ENCODE measurements at places on chromosomes 11 and 22.

DNA sequence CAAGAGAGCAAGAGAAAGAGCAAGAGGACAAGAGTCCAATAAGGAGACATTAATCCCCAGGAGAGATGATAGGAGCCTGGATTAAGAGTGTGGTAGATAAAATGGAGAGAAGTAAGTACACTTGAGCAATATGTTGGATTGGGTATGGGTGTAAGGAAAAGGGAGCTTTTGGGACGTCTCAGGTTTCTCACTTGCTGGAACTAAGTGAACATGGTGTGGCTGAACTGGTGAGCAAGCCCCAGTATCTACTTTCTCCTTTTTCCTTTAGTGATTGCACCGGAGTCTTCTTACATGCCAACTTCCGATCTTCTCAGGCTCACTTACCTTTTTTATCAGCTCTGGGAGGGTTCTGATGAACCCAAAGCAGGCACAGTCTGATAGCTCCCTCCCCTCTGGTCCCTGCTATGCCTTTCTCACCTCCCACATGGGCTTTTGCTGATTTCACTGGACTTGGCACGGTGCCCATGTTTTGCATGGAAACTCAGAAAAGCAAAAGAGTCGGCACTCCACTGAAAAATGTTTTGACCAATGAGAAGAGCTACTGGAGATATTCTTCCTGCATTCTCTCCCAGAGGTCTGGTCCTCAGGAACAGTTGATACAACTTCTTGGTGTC is 14.5 kb upstream of the APLNR start:
- DNase-seq = no peak

DNA sequence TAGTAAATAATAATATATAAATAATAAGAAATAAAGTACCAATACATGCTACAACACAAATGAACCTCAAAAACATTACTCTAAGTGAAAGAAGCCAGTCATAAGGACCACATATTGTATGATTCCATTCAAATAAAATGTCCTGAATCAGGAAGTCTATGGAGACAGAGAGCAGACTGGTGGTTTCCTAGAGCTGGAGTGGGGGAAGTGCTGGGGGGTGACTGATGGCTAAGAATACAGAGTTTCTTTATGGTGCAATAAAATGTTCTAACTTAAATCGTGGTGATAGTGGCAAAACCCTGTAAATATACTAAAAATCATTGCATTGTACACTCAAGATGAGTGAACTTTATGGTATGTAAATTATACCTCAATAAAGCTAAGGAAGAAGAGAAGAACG is 376.5 kb downstream of the BUD13 start:
- no peak for DNase-seq

- peak; percentile 30 for DNase-seq
These were observed 669 bp downstream of the MICAL3 start for GRCh38 chr22:18023509-18024275.

- DNase-seq = no peak
These were observed 6.5 kb downstream of the RTN3 start for GRCh38 chr11:63687845-63688244.

GRCh38 chr11:45361551-45361950 is 75.4 kb upstream of the SYT13 start:
- no peak for DNase-seq

DNA sequence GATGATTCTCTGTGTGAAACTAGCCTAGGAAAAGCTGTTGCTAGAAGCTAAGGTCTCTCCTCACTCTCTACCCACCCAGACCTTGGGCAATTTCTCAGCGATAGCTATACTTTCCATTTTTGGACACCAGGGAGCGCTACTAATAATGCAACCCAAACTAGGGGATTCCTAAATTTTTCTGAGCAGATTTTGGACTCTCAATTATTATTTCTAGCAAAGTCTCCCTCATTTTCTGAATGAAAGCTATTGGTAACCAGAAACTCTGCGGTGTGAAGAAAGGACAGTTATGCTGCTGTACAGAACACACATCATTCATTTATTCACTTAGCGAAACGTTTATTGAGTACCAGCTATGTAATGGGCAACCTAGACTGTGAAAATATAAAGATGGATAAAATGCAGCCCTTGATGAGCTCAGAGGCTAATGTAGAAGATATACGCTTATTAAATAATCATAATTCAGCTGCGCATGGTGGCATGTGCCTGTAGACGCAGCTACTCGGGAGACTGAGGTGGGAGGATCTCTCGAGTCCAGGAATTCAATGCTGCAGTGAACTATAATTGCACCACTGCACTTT is 6.1 kb upstream of the STIM1 start:
- no peak for DNase-seq

- DNase-seq = no peak
These were observed 45.9 kb upstream of the SYT7 start for GRCh38 chr11:61626580-61627380.

GRCh38 chr11:67996051-67996450 is 7.8 kb downstream of the UNC93B1 start:
- DNase-seq = no peak

DNA sequence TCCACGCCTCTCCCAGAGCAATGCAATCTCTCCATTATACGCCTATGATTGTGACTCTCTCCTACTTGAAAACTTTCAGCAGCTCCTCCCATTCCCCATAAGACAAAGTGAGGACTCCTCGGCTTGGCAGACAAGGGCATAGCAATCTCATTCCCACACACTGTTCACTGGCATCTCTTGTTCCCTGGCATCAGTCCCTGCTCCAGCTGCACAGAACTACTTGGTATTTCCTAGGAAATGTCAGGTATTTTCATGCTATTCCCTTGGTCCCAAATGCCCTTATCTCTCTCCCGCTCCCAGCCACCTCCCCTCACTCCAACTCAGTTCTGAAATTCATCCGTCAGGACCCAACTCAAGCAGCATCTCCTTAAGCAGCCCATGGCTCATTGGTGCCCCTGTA is 28.4 kb downstream of the TMPRSS5 start:
- no peak for DNase-seq

- no peak for DNase-seq
These were observed 14.7 kb downstream of the SWAP70 start for GRCh38 chr11:9678576-9678975.

- DNase-seq = no peak
These were observed 5.0 kb downstream of the TBC1D22A start for GRCh38 chr22:46767249-46767985.

GRCh38 chr11:47154616-47155570 is 21.8 kb downstream of the ARFGAP2 start:
- DNase-seq = no peak

DNA sequence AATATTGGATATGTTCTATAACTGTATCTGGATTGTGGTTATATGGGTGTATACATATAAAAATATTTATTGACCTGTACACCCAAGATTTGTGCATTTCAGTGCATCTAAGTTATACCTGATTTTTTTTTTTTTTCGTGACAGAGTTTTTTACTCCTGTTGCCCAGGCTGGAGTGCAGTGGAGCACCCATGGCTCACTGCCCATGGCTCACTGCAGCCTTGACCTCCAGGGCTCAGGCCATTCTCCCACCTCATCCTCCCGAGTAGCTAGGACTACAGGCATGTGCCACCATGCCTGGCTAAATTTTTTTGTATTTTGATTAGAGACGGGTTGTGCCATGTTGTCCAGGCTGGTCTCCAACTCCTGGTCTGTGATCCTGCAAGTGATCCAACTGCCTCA is 24.3 kb downstream of the ATG13 start:
- no peak for DNase-seq

- no peak for DNase-seq
These were observed 12.8 kb upstream of the NUCB2 start for GRCh38 chr11:17263769-17264168.

- no peak for DNase-seq
These were observed 8.1 kb downstream of the MOGAT2 start for GRCh38 chr11:75725547-75726320.

DNA sequence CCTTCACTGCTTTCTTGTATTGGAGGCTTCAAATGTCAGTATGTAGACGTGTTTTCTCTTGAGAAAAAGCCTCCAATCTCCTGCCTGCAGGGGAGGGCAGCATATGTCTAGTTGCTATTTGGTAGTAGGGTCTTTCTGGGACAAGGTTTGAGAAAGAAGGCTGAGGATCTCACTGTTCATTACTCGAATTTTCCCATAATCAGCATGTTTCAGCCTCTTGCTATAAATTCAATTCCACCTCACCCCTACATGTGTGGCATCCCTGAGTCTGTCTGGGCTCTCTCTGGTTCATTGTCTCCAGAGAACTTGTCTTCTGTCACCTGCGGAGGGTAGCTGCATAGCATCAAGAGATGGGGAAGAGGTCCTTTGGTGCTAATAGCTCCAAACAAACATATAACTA is 19.5 kb upstream of the CCDC83 start:
- DNase-seq = no peak

DNA sequence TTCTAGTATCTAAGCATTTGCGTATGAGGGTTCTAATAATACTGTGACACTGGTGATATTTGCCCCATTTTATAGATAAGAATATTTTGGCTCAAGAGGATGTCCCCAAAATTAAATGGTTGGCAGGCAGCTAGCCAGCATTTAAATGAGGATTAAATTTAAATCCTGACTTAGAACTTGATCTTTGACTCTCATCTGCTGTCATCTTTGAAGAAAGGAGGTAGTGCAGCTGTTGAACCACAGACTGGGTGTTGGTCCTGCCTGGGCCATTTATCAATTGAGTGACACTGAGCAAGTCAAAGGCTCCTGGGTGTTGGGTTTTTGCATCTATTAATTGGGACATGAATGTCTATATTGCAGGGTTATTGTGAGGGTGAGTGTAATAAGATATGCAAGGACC is 112.3 kb downstream of the INSC start:
- no peak for DNase-seq

- no peak for DNase-seq
These were observed 68.3 kb downstream of the ST3GAL4 start for GRCh38 chr11:126423743-126424142.

GRCh38 chr11:77195071-77195755 is 67.2 kb downstream of the MYO7A start:
- no peak for DNase-seq

DNA sequence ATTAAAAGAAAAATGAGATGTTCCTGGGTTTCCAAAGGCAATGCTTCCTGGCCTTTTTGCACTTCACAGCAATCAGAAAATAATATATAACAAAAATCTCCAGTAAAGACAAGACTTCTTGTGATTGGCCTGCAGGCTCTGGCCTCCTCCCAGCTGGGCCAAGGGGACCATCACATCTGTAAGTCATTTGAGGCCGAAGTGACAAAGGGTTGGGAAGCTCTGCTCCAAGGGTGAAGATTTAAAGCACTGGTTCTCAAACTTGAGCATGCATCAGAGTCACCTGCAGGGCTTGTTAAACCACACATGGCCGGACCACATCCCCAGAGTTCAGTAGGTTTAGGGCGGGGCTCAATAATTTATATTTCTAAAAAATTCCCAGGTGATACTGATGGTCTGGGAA is 32.1 kb downstream of the ARFGAP2 start:
- DNase-seq = no peak

DNA sequence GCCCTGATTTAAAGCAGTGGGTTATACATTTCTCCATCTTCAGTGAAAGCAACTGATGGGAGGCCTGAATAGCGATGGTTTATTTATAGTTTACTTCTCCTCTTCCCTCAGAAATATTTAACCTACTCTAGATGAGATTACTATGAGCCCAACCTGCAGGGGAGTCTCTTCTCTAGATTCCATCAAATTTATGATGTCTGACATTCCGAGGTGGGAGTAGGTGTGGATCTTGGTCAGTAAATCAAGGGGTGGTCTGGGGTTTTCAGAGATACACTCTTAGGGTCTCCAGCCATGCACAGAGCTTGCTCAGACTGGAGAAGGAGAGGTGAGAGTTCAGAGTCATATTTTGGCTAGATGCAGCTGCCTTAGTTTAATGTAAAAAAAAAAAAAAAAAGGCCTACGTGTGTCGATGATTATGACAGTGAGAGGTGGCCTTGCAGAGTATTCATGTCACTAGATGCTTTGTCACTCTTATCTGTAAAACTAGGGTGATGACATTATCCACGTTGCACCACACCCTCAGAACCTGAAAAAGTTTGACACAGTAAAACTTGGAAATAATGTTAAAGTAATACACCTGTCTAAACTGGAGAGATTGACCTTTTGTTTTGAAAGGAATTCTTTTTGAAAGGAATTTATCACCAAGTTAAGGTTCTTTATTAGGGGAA is 81.2 kb downstream of the EXT2 start:
- DNase-seq = no peak

DNA sequence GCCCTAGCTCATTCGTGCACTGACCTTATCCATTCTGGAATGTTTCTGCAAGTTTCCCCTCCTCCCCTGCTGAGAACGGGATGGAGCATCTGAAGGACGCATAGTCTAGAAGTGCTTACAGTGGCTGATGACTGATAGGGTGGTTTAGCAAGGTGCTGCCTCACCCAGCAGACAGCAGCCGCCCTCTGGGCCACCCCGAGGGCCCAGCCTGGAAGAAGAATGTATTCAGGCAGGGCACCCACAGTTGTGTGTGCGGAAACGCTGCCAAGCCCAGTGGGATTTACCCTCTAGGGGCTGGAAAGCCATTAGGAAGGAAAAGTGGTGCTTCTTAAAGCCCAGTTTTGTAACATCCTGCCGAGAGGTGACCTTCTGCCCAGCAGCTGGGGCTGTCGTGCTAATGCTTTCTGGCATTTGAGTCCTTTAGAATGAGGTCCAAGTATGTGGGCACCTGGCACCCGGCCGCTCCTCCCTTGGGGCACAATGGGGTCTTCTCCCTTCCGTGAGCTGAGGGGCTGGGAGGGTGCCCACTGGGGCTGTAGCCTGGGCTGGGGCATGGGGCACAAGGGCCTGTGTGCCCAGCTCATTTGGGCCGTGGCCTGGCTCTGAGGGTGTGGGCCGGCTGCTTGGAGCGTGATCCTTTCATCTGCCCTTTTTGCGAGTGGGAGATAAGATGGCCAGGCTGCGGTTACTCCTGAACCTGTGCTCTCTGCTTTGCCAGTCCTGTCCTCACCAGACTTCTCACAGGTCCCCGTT is 14.4 kb downstream of the FBLN1 start:
- DNase-seq = no peak

- DNase-seq = no peak
These were observed 85.0 kb upstream of the CRYBB3 start for GRCh38 chr22:25114369-25115362.

- DNase-seq = no peak
These were observed 115.9 kb downstream of the ATM start for GRCh38 chr11:108338750-108339149.

DNA sequence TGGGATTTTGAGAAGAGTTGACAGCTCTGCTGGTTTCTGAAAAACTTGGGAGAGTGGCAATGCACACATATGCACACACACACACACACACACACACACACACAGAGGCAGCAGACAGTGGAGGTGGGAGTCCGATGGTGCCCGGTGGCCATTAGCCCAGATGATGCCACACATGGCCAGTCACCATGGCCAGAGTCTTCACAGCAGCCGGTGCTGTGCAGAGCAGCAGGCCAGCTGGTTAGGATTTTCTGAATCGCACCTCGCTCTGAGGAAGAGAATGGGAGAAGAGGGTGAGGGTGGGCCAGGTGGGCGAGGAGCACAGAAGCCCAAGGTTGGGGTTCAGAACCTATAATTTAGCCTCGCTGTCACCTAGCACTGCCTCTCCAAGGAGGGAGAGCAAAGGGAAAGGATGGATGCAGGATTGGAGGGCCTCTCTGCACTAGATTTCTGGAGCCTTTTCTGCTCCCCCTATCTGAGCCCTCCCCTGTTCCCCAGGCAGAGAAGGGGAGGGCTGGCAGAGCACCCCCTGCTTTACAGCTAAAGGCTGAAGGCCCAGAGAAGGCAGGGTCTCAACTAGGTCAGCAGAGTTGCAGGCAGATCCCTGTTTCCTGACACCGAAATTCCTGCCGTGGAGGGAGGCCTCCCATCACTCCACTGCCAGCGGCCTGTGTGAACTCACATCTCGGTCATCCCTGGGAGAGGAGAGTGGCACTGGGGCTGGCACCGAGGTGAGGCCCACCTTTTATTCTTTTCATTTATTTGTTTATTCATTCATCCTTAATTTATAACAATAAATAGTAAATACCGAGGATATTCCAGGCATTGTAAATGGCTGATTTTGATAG is 25.8 kb upstream of the FXYD6 start:
- no peak for DNase-seq
